ENCODE measurements at places on chromosomes 11 and 22.

- DNase-seq = no peak
These were observed 202.5 kb downstream of the SBF2 start for GRCh38 chr11:10091314-10092045.

DNA sequence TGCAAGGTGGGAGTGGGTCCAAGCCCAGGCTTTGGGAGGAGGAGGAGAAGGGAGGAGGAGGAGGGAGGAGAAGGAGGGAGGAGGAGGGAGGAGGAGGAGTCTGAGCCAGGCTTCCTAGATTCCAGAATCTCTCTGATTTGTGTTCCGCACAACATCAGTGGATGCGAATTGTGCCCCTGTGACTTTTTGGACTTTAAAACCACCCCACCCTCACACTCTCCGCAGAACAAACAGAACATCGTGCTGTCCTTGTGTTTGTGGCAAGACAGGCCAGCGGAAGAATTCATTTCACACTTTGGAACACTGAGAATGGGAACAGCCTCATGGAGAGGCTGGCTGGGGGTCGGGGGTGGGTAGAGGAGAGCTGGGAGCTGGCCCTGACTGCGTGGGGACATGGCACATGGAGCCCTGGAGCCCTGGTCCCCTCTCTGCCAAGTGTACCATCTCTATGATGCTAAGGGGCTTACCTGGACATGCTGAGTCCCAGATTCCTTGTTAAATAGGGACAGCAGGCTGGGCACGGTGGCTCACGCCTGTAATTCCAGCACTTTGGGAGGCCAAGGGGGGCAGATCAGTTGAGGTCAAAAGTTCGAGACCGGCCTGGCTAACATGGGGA lies 16.4 kb upstream of the SHANK2 start:
- no peak for DNase-seq

DNA sequence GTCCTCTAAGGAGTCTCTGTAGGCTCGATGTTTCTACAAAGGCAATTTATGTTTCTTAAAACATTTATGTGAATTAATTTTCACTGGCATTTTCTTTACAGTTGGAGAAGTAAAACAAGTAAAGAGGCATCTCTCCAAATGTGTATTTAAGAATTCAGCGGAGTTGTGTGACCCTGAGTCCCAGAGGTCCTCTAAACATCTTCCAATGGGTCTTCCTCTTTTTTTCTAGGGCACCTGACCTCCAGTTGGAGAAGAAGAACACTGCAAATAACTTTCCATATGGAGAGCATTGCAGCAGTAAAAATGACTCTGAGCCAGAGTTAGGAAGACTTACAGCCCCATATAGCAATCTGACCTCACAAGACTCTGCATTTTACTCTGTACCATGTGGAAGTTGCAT lies 480.5 kb upstream of the RAG2 start:
- DNase-seq = no peak

DNA sequence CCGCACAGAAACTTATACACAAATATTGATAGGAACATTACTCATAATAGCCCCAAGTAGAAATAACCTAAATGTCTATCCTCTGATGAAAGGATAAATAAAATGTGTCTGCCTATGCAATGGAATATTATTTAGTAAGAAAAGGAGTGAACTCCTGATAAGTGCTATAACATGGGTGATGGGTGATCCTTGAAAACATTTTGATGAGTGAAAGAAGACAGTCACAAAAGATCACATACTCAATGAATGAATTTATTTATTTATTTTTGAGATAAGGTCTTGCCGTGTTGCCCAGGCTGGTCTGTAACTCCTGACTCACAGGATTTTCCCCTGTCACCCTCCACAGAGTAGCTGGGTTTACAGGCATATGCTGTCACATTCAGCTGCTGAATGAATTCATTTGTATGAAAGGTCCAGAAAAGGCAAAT lies 17.3 kb downstream of the RNF121 start:
- DNase-seq = no peak

- no peak for DNase-seq
These were observed 423.4 kb downstream of the GUCY1A2 start for GRCh38 chr11:106594751-106595351.

Measured in stimulated activated CD4-positive, alpha-beta T cell treated with anti-CD3 and anti-CD28 coated beads, Interleukin-15, amount 100 ng/mL, for 48 hours (primary cell).